CD4-positive, alpha-beta T cell treated with Interleukin-10 for 1 hour (primary cell): ENCODE measurements at places on chromosomes 6 and 20.

DNA sequence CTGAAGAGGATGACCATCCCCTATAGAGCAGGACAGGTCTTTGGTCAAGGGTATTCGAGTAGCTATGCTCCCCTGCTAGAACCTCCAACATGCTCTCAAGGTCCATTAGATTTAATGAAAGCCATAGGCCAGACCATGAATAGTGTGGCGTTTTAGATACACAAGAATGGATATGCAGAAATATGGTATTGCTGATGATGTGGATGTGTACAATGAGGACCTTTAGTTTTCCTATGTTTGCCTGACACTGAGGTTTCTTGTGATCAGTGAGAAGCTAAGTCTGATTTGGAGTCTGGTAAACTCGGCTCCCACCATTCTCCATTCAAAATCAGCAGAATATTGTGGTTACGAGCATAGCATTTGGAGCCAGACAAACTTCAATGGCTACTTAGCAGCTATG lies 125.6 kb downstream of the TSHZ2 start:
- no peak for DNase-seq

DNA sequence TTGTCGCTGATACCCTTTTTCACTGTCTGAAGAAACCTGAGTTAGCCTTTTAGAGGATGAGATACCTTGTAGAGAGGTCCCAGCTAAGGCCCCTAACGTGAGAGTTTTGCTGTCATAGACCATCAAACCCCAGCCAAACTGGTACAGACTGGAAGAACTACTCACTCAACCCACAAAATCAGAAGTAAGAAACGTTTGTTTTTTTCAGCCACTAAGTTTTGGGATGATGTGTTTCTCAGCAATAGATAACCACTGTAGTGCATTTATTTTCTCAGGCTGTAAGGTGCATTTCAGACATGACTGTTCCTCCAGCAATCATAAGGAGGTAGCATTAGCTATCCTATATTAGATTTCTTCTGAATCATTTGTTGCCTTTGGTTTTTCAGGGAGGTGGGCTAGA lies 407.3 kb upstream of the FLRT3 start:
- DNase-seq: no peak

- no peak for DNase-seq
Measured at GRCh38 chr20:53201588-53201987, 229.4 kb downstream of the TSHZ2 start.

GRCh38 chr6:43845646-43846045 lies 75.6 kb downstream of the VEGFA start:
- no peak for DNase-seq

GRCh38 chr6:165831812-165832510 lies 168.9 kb upstream of the PDE10A start:
- no peak for DNase-seq

- no peak for DNase-seq
Measured at GRCh38 chr20:5315807-5316187, 957 bp downstream of the PROKR2 start.

DNA sequence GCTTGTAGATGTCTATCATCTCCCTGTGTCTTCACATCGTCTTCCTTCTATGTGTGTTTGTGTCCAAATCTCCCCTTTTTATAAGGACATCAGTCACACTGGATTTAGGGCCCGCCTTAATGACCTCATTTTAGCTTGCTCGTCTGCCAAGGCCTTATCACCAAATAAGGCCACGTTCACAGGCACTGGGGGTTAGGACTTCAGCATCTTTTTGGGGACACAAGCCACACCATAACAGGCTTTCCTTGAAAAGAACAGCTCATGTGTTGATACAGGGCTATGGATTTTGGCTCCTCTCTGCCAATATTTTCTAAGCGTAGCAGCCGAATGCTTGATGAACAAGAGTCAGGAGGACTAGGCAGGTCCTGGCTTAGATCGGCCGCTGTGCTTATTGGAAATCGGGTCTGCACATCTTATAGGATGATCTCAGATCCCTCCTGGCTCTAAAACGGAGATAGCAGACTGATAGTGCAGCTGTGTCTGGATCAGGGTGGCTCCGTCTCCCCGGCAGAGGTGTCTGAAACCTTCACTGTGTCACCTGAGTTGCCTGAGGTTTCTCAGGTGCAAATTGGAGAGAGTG lies 16.2 kb upstream of the TMEM181 start:
- no peak for DNase-seq

- DNase-seq: no peak
Measured at GRCh38 chr6:129191235-129191634, 308.3 kb downstream of the LAMA2 start.
